OCI-LY7 (cell line): ENCODE measurements at places on chromosomes 11 and 22. TPM values are rescaled to one million over a fixed set of nuclear protein-coding genes. Genes with fewer than 3 reads are reported as not detected.

DNA sequence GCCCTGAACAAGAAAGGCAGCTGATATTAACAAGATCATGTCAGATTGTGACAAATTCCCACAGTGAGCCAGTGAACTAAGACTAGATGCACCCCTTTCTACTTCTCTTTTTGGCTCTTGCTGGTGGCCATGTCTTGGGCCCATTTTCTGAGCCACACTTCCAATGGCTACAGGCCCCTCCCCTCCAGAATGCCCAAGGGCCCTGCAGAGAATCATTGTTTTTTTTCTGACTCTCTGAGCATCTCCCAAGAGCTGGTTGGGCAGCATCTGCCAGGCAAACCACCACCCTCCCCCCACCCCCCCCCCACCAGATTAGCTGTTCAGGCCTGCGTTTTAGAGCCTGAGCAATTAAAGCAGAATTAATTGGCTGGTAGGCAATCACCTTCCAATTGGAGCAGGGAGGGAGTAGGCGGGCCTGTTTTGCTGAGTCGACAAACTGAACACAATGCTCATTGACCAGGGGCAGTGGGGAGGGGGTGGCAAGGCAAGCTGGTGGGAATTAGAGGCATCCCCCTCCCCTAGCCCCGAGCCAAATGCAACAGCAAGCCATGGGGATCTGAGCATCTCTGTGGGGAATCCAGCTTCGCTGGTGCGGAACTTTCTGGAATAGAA, 541.4 kb downstream of the MN1 start:
- no peak for DNase-seq

DNA sequence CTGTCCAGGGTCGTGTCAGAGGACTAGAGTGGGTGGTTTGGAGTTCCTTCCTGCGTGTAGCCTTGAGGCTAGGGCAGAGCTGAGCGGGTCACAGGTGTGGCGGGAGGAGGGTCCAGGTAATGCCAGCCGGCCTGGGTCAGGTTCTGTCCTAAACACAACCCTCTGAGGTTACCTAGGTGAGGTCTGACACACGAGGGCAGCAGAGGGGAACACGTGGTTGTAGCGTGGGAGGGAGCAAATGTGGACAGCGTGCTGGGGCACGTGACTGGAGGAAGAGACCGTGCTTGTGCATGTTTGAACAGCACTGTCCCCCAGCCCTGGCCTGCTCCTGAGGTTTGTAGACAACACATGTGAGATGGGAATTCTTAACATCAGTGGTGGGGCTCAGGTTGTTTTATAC, 13.1 kb downstream of the MOV10L1 start:
- DNase-seq, result peak; percentile 60

The TRIM49D2 gene
- not detected in 2 replicates for total RNA-seq

The GLYATL2 gene
- not detected in 2 replicates for total RNA-seq

DNA sequence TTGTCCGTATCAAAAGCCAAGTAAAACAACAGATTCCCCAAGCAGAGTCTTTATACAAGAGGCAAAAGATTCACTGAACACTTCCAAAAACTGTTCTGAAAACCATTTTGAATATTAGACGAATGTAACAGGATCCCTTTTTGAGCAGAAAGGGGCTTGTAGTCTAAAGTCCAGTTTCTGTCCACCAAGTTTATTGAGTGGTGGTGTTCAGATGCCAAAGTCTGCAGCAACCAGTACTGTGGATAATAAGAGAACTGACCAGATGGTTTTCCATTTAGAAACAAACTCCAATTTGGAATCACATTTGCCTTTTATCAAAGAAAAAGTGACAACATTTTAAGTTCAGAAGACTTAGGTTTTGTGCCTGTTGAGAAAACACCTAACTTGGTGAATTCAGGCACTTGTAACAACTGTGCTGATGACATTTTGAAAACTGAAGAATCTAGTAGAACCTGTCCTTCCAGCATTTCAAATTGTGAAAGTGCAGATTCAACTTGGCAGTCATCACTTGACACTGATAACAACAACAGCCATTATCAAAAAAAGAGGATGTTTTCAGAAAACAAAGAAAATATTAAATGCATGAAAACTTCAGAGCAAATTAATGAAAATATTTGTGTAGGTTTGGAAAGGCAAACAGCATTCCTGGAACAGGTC, 217.1 kb downstream of the CSNK2A3 start:
- no peak for DNase-seq
